ENCODE measurements at places on chromosomes 1 and 21.

DNA sequence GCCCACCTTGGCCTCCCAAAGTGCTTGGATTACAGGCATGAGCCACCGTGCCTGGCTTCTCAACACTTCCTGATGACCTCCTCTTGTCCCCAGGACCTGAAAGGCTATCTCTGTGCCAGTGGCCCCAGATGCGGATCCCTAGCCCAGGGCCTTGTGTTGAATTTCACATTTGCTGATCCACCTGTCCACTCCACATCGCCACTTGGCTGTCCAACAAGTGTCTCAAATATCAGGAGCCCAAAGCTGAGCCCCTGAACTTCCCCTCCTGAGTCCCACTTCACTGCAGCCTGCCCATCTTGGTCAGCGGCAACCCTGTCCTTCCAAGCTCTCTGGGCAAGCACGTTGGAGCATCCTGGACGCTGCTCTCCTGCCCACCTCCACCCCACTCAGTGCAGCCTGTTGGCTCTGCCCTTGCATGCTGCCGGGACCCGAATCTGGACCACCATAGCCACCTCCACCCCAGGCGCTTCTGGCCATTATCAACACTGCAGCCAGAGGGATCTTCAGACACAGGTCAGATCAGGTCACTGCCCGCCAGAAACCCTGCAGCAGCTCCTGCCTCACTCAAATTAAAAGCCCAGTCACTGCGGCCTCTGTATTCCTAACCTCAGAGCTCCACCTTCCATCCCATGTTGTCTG, 352.5 kb upstream of the VAMP3 start:
- DNase-seq, result no peak

- DNase-seq, result no peak
These were observed 142.4 kb downstream of the ZNF281 start for GRCh38 chr1:200267458-200267857.

DNA sequence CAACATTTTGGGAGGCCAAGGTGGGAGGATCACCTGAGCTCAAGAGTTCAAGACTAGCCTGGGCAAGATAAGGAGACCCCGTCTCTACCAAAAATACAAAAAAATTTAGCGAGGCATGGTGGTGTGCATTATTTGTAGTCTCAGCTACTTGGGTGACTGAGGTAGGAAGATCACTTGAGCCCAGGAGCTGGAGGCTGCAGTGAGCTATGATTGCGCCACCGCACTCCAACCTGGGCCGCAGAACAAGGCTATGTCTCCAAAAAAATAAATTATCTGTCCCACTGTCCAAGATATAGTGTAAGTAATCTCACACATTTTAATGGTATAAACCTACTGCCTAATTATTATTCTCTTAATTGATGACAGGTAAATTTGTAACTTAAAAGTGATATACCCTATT, 12.8 kb downstream of the ARID4B start:
- DNase-seq, result no peak

GRCh38 chr1:44885406-44885805, 42.4 kb upstream of the PTCH2 start:
- no peak for DNase-seq

DNA sequence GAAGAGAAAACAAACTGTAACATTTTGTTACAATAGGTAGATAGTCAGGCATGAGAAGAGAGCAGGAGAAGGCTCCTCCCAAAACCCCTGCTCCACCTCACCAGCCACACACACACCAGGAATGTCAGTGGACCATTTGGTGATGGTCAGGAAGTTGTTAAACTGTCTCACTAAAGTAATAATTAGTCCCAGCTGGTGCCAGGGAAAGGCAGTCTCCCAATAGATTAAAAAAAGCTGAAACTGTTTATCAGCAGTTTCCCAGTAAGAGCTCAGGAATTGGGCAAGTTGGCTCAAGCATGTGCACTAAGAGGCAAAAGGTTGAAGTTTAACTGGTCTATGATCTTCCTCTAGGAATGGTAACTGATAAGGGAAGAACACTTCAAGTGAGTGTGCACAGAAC, 249.6 kb downstream of the COL11A1 start:
- DNase-seq, result no peak

- DNase-seq, result no peak
These were observed 122.2 kb downstream of the NAV1 start for GRCh38 chr1:201660931-201661822.

DNA sequence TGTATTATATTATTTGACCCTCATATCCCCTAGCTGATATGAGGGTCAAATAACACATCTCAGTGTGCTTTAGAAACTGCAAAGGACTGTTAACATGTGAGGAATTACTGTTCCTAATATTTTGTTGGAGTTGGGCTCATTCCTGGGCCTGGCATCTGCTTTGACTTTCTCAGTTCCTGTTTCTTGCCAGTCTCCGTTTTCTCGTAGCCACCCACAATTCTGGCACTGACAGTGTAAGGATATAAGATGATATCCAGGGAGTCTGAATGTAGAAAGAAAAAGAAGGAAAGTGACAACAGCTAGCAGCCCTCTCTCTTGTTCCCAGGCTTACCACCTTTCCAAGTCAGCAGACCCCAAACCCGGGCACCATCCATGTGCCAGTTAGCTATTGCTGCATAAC, 54.4 kb upstream of the SCMH1 start:
- no peak for DNase-seq

DNA sequence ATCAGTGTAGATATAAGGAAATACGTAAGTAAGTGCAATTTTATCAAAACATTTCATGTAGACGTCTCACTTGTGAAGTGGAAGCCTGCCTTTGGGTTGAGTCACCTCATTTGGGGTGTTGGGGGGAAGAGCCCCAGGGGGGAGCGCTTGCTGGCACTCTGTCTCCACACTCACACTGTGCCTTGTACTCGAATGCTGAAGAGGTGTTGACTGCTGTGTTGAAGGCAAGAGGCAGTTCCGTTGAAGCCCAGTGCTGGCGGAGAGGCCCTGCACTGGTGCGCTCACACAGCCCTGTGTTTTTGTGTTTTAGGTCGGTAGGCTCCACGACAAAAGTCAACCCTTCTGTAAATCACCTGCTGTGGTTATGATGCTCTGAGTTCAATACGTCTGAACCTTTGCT, 131.9 kb upstream of the COL6A1 start:
- DNase-seq, result no peak

DNA sequence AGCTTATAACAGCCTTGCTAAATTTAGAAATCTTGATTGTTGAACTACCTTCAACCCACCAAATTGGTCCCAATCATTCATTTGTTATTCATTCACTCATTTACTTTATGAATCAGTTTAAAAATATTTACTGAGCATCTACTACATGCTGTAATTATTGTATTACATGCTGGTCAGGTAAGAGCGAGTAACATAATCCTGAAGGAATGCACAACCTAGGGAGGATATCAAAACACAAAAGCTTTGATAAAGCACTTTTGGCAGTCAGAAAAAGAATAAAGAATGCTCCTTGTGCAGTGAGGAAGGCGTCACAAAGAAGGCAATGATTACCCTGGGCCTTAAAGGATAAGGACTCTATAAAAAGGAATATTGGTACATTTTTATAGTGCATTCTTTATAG, 518.9 kb upstream of the NR5A2 start:
- no peak for DNase-seq

- DNase-seq, result no peak
These were observed 187.6 kb downstream of the PBX1 start for GRCh38 chr1:164746632-164747031.

DNA sequence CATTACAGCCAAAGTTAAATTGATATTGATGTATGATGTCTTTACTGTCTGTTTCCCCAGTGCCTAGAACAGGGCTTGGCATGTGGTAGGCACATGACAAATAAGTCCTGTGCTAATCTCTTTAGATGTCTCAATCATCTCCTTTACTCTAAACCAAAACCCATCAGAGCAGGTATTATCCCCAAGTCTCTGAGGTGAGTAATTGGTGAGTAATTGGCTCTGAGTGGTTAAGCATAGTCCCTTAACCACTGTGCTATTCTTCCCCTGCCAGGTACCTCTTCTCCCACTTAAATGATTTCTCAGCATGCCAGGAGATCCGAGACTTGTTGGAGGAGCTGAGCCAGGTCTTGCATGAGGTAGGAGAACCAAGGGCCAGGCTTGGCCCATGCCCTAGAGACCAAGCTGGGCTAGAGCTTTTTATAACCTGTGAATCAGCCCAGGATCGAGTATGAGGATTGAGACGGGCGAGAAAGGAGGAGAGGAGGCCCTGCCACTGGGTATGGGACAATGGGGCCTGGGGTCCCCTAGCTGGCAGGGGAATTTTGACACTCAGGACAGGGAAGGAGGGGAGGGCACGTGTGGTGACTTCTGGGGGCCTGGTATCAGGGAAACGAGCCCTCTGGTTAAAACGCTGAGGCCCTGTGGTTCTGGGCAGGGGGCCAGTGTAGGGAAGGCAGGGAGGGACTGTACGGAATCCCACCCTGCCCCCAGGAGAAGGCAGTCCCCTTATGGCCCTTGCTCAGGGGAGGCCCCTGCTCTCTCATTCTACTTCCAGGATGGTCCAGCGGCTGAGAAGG, 4.5 kb downstream of the CNKSR1 start:
- no peak for DNase-seq

DNA sequence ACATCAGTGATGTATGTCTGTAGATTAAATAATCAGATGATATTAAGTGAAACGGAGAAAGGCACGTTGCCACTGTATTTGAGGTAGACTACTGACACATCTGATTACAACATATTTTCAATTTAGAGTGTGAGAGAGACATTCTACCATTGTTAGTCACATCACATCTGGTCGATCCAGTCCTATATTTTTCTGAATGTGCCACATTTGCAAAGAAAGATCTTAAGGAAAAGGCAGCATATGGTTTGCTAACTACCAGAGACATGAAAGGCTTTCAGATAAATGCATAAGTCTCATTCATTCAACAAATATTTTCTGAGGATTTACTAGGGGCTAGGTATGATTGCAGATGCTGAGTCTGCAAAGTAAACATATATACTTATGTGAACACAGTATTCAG, 114.3 kb upstream of the RUNX1 start:
- DNase-seq, result no peak

- DNase-seq, result no peak
These were observed 869.8 kb upstream of the B3GALT2 start for GRCh38 chr1:194056169-194056568.

DNA sequence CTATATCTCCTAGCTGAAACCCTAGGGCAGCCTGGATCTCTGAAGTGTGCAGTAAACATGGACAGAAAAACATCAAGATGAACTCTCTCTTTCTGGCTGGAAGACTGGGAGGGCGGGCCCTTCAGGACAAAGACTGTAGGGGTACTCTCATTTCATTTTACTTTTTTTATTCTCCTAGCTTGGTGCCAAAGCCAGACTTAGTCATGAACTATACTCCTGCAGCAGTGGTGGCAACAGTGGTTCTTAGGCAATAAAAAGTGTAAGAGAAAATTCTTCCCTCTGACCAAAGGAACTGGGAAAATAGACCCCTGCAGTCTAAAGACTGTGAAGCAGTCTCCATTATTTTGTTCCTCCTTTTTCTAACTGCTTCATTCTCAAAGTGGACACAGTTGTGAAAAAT, 213.8 kb upstream of the JUN start:
- no peak for DNase-seq

DNA sequence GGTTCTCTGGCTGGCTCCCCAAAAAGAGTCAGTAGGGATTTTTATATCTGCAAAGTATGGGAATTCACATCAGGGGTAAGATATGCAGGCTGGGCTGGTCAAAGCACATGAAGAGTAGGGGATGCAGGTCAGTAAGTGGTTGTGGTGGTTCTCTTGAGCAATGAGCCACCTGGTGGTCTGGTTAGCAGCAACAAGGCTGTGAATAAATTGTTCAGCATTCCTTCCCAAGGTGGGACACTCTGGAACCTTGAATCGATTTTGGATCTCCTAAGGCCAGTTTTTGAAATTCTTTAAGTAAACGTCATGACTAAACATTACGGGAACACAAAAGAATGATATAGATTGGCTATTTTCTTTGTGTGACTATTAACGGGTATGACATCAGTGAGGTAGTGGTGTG, 563.0 kb upstream of the NEGR1 start:
- peak; percentile 23 for DNase-seq

DNA sequence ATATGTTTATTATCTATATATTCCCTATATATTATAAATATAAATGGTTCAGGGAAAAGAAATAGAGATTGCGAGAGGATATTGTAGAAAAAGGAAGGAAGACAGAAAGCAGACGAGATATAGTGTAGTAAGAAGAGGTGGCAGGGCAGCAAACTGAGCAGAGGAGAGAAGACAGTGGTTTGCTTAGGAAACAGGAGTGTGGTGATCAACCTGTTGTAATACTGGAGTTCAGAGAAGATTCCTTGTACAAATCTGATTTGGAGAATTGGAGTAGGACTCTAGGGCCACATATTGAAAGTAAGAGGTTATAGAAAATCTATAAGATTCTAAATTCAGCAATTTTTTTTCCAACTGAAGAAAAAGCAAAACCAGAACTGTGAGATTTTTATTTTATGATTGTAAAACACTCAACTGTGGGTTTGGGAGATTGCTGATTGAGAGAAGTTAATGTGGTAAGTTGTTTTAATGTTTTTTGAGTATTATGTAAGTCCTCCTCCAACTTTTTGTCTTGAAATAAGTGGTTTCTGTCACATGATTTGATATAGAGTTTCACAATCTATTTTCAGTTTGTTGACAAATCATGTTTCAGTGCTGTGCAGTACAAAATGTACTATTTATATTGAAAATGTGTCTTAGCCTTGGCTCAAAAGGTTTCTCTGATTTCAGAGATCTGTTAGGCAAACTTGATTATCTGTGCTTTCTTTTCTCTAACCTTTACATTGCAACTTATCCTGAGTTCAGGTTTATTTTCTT, 9.6 kb upstream of the AMY2B start:
- peak; percentile 63 for DNase-seq

DNA sequence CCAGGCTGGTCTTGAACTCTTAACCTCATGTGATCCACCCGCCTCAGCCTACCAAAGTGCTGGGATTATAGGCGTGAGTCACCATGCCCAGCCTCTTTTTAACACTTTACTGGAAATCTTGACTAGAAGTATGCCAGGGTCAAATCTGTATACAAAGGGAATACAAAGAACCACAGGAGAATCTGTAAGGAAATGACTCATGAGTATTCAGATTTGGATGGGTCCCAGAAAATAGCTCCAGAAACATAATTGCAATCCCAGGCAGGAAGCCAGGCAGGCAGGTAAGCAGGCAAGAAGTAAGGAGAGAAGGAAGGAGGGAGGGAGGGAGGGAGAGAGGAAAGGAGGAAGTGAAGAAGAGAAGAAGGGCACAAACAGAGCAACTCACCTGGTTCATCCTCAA, 22.8 kb upstream of the TIAM1 start:
- peak; percentile 93 for DNase-seq

DNA sequence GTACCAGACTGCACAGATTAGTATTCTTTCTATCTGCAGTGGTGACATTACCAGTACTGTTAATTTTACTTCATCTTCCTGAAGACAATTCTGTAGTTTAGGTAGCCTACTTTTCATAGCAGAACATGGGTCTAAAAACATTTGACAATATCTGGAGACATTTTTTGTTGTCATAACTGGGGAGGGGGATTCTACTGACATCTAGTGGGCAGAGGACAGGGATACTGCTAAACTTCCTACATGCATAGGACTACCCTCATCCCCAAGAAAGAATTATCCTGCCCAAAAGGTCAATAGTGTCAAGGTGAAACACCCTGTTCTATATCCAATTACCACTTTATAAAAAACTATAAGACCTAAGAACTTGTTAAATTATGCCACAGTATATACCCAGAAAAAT, 3.4 kb upstream of the ARHGAP29 start:
- DNase-seq, result peak; percentile 49

All from fibroblast of pulmonary artery (primary cell).